ENCODE measurements at places on chromosomes 13 and 19.

DNA sequence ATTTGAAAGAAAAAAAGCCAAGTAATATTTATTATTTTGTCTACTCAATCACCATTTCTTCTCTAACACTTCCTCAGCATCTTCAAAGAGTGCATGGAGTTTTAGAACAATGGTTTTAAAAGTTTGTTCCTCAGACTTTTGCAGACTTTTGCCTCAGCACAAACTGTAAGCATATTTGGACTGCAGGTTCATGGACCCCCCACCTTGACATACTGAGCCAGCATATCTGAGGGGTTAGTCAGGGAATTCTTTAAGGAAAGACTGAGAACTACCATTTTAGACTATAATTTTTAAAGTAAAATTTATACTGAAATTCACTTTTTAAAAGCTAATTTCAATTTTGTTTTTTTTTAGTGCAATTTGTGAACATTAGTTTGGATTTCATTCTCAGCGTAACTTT, 1676.8 kb upstream of the PCDH20 start:
- DNase-seq: no peak

DNA sequence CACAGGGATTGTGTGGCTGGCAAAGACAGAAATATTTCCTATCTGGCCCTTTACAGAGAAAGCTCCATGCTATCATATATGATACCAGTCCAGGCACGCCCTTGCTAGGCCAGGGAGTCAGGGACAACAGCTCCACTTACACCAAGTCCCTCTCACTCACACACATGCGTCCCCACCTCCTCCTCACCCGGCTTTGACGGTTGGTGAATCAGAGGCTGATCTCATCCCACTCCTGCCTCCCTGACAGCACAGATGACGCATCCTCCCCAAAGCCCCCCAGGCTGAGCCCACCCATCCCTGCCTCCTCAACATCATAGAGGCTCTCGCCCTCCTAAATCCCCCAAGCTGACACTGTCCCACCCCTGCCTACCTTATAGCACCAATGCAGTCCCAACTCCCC, 62.7 kb downstream of the F2RL3 start:
- no peak for DNase-seq

DNA sequence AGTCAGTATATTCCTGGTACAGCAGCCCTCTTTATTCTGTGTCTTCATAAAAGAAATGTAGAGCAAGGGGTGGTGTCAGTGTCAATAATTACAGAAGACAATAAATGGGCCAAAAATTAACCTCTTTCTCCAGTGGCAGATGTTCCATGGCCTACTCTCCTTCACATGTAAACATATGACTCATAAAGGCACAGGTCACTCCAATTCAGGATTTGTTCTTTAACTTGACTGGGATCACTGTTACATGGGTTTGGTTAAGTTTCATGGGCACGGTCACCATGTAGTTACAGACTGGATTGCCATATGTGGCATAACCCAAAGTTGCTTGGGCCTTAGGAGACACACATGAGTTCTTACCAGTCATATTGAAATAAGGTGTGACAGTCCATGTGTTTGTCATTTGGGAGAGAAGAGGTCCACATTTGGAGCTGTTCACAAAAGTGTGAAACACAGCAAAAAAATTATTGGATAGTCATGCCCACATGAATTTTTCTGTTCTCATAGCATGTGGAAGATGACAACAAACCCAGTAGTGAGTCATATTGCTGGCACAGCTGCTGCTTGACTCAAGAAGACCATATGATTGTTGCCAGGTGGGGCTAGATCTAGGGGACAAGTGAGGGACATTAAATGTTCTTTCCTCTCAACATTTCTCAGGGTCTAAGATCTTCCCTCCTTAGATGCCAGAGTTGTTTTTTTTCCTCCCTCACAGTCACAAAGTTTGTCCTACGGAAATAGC, 68.1 kb upstream of the HTR2A start:
- no peak for DNase-seq

- no peak for DNase-seq
Observed at GRCh38 chr13:25136880-25137787, 35.0 kb downstream of the AMER2 start.

DNA sequence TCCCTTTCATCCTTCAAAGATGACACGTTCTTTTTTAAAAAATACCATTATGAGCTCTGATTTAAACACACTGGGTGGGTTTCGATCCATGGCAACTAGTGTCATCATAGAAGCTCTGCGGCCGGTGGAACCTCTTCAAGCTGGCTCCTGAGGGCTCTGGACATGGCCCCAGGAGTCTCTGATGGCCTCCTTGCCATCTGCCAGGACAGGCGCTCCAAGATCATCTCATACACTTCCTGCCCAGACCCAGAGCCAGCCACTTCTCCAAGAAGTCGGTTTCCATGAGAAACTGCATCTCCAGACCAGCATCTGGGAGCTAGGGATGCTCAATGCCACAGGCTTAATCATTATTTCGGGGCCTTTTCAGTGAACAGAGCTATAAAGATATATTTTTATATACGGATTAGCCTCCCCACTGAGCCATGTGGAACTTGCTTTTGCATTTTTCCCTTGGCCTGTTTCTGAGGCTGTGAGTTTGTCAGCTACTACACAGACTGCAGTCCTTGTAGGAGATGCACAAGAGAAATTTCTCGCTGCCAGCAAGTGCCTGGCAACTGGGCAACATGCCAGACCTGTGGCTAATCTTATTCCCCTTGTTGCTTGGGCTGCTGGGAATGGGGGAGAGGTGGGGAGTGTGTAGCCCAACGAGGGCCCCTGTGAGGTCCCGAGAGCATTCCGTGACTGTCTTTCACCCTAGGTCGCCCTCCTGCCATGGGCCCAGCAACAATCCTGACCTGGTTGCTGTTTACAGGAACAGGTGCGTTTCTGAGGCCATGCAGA, 15.9 kb downstream of the SUGP1 start:
- DNase-seq: no peak
